ENCODE measurements at places on chromosomes 2 and 18.

DNA sequence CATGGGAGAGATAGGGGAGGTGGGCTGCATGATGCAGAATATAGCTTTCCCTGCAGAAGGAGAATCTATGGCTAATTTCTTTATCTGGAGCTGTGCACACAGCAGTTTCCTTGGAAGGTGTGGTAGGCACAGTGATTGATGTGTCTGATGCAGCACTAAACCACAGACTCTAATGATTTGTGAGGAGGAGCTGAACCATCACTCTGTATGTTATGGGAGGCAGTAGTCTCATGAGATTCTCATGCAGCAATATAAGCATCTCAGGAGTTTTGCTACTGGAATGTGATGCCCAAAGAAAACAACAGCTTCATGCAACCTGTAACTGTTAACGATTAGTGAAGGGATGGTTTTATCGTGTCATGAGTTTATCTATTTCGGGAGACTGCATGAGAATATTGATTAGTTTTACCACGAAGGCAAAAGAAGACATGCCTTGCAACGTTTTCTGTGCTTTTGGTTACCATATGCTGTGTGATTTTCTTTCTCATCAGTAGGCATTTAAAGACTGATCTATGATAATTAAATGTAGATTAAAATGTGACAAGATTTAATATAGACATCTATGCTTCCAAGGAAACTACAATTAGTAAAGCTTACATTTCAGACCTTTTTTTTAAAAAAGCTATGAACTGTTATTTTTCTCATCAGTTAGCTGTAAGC is 286.8 kb downstream of the ARL6IP6 start:
- DNase-seq: no peak

- DNase-seq: no peak
These were observed 10.3 kb downstream of the HS1BP3 start for GRCh38 chr2:20640411-20641122.

DNA sequence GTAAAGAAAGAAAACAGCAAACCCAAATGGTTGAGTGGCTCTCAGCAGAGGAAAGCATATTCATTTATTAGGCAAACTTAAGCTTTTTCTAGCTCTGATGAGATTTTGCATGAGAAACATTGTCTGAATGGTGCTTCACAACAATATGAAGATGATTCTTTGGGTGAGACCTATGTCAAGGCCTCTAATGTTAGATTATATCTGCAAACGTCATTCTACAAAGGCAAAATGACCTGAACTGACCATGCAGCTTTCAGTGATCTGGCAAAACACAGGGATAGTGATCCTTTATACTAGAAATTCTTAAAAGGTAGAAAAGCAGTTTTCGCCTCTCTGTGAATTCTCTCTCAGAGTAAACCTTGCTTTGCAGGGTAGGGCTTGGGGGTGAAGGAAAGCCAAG is 11.7 kb downstream of the RHBDD1 start:
- DNase-seq: no peak

DNA sequence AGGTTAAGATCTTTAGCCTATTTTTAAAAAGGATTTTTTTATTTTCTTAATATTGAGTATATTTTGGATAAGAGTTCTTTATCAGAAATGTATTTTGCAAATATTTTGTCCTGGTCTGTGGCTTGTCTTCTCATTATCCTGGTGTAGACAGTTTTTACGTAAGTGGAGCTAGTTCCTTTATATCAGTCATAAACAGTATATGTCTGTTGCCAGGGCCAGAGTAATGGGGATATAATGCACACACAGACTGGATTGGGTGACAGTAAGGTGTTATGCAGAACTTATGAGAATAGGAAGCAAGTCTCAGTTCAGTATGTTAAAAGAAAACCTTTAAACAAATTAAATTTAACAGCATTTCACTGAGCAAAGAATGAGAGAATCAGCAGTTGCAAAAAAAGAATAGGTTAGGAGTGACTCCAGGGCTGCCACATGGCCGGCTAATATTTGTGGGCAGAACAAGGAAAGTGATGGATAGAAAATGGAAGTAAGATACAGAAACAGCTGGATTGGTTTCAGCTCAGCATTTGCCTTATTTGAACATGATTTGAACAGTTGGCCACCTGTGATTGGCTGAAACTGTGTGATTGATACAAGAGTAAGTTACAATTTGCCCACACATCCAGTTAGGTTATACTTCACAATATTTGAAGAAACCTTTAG is 61.1 kb upstream of the ZNG1B start:
- no peak for DNase-seq

DNA sequence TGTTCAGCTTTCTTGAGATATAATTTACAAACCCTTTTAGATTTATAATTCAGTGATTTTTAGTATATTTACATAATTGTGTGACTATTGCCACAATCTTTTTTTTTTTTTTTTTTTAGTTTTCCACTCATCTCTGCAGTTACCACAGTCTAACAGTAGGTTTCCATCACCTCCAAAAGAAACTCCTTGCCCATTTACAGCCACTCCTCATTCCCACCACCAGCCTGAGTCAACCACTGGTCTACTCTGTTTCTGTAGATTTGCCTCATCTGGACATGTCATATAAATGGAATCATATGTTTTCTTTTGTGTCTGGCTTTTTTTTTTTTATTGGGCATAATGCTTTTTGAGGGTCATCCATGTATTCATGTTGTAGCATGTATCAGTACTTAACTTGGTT is 16.1 kb downstream of the MTX2 start:
- no peak for DNase-seq

DNA sequence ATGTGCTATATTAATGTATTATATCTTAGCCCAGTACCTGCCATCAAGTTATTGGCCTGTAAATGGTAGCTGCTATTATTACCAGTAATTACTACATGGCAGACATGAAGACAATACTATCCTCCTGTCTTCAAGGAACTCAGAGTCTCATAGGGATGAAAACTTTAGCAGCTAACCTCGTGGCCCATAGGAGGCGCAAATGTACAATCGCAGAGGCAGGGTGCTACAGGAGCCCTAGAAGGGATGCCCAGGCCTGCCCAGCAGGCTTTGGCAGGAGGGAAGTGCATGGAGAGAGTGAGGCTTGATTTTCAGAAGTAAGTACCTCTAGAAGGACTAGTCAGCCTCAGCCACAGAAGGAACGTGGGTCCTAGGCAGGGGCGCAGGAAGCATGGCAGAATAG is 44.7 kb upstream of the KIDINS220 start:
- DNase-seq: no peak

GRCh38 chr18:32372381-32373061 is 98.2 kb downstream of the GAREM1 start:
- no peak for DNase-seq

DNA sequence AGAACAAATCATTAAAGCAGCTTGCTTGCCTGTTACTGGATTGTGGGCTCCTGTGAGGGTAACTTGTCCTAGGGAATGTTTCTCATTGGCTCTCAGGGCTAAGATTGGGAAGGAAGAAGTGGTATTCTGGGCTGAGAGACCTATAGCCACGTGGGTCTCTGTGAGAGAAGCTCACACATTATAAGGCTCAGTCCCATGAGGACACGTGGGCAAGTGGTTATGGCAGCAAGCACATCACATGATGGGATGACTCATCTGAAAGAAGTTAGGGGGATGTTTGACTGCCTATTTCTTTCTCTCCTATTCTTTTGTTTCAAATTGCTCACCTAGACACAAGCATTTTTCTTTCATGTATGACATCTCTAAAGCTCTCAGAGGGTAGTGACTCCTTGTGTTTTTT is 418.0 kb upstream of the ST6GAL2 start:
- no peak for DNase-seq

GRCh38 chr18:69400976-69401225 is 213 bp downstream of the DOK6 start:
- no peak for DNase-seq

DNA sequence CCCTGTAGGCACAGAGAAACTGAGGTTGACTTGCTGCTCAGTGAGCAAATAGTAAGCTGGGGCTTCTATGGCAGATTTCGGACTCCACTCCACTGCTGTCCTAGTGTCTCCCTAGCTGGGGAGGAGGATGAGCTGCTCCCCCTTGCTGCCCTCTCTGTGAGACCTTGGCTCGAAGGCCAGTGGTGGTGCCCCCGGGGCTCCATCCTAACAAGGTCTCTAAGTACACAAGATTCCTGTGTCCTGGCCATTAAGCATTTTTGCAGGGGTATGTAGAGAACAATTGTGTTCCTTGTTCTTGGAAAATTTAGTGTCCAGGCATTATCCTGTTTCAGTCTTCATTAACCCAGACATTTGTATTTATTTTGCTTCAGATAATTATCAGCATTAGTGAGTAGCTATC is 21.3 kb upstream of the BCL2L11 start:
- no peak for DNase-seq

GRCh38 chr2:229780856-229781773 is 66.8 kb upstream of the DNER start:
- DNase-seq: no peak

- DNase-seq: no peak
These were observed 63.3 kb upstream of the CDCA7 start for GRCh38 chr2:173291412-173291811.

- no peak for DNase-seq
These were observed 163.5 kb upstream of the SOX11 start for GRCh38 chr2:5528706-5529105.

DNA sequence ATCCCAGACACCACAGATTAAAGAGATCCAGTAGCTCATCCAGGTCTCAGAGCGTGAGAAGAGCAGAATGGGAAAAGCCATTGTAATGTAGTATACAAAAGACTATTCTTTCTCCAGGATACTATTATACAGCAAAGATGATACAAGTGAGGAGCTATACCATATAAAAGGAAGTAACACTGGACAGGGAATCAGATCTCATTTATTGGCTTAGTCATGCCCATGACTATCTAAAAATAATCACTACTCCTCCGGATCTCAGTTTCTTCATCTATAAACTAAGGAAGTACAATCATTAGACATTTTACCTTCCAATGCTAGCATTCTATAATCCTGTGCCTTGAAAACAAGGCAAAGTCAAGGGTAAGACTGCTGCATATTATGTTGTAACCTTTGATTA is 19.4 kb downstream of the KRCC1 start:
- DNase-seq: no peak

DNA sequence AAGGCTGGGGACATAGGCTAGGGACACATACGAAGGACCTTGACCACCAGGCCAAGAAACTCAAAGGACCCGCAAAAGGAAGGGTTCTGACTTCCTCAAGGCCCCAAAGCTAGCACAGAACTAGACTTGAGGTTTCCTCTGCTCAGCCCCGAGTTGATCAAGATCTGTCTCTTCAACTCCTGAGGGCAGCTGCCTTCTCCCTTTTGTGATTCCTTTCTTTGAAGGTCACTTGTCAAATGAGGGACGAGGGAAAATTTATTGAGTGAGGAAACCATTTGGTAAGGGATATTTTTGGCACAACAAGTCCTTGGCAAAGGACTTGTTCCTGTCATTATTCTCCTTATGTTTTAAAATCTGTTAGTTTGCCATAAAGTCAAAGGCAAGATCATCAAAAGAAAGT is 12.3 kb upstream of the ROCK2 start:
- no peak for DNase-seq
